ENCODE measurements at places on chromosomes 7 and 10.

DNA sequence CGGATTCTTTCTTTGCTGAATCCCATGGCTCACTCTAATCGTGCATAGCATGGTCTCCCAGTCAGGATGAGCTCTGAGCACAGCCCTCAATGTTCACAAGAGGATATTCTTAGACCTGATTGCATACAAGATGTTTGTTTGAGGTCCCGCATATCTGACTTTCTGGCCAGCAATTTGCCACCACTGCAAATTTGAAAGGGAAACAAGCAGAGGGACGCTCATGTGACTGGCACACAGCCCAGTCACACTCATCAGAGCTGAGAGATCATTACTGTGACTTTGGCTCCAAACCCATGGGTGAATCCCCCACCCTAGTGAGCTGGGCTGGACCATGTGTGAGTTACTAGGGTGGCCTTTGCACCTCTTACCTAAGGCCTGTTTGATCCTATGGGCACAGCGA is 9.9 kb downstream of the TAS2R41 start:
- no peak for DNase-seq

GRCh38 chr7:42359946-42360345 is 122.9 kb upstream of the GLI3 start:
- DNase-seq = no peak

- no peak for DNase-seq
These were observed 2.9 kb downstream of the NPM3 start for GRCh38 chr10:101780187-101780817.

- DNase-seq = no peak
These were observed 54.9 kb downstream of the IKZF1 start for GRCh38 chr7:50359258-50359994.

DNA sequence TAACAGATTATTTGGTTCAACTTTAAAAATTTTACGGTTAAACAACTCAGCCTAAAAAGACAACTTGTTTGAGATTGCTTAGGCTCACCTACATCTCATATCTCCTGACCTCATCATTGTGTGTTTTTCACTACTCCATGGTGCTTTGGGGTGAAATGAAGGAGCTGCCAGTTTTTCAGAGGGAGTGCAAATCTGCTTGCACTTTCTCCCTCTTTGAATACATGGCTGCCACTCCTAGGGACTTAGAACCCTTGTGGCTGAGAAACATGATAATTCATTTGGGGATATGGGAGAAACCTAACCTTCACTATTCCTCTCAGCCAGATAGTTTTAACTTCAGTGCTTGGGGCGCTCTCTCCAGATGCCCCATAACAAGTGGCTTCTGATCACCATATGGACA is 2.7 kb downstream of the CCSER2 start:
- DNase-seq = no peak
